ENCODE measurements at places on chromosomes 13 and 19. TPM values are rescaled to one million over a fixed set of nuclear protein-coding genes. Genes with fewer than 3 reads are reported as not detected.

DNA sequence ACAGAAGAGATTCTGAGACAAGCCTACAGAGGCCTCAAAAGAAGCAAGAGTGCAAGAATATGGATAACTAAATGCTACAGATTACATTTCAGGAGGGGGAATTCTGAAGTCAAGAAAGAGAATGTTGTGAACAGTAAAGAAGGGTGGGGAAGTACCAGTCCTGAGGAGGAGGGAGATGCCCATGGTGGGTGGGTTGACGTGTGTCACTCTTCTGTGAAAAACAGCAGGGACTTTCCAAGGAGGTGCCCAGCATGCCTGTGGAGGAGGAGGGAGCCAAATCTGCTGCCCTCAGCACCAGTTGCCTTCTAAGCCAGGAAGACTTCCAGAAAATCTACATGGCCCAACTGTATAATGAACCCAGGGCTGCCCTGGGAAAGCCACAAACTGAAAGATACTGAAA is 87.7 kb downstream of the SGCG start:
- DNase-seq = no peak

DNA sequence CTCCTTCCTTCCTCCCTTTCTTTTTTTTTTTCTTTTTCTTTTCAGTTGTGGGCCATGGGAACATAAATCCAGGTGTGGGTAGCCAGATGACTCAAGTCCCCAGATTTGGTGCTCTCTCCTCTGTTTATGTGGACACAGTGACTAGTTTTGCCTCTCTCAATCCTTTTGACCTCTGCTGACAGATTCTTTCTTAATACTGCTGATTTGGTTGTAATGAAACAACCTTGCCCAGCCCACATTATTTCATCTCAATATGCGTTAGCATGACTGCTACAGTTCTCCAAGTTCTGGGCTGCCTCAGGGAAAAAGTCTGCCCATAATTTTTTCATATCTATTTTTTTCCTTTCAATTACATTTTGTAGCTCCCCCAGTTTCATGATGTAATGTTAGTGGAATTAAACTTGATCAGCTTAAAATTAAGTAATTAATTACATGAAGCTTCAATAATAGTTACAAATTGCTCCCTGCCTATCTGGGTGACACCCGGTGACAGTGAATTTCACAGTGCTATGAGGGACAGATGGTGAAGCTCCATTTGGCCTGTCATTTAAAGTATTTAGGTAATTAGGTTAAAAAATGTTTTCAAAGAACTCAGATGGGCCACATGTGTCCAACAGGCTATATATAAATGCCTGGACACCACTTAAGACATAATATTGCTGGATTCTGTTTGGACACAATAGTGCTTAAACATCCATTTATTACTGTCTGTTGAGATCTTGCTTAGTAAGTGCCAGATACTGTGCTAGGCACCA is 118.8 kb upstream of the FRY start:
- DNase-seq = no peak

DNA sequence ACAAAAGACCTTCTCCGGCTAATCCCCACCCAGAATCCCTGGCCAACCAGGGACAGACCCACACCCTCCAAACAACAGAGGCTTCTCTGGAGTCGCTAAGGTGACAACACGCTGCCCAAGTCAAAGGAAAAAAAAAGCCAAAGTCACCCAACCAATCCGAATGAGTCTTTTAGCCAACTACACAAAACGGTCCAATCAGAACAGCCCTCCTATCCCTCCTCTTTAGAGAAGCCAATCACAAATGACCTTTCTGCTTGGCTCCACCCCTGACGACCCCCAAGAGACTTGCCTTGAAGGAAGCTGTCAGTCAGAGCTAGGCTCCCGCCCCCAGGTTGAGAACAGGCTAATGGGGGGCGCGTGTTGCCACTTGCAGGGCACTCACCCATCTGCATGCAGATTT is 6.6 kb upstream of the FBXW9 start:
- DNase-seq = no peak

DNA sequence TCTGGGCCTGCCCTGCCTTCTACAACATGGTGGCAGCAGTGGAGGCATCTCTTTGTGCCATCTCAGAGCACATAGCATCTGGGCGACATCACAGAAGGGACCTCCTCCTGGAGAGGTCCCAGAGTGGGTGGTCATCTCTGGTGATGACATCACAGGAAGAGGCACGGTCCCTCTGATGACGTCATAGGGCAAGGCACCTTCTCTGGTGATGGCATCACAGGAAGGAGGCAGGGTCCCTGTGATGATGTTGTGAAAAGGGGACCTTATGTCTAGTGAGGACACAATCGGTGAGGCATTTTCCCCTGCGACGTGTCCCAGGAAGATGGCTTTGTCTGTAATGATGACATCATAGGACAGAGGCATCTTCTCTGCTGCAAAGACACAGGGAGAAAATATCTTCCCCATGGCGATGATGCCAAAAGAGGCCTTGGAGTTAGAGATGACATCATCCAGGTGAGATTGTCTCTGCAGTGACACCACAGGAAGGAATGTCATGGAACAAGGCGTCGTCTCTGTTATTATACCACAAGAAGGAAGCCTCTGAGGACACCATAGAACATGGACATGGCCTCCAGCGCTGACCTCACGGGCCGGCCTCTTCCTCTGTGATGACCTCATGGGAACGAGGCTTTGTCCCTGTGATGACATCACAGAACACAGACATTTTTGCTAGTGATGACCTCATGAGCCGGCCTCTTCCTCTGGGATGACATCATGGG is 10.7 kb downstream of the SHISA7 start:
- DNase-seq = no peak

GRCh38 chr13:110685305-110686020 is 20.5 kb downstream of the CARS2 start:
- no peak for DNase-seq

DNA sequence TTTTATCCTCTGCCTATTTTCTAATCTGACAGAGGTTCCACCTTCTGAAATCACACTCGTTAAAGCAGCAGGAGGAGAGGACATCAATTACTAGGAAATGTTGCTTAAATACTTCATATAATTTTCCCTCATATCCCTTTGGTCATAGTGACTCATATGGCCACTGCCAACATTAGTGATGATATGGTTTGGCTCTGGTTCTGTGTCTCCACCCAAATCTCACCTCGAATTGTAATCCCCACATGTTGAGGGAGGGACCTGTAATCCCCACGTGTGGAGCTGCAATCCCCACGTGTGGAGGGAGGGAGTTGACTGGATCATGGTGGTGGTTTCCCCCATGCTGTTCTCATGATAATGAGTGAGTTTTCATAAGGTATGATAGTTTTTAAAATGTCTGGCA is 618.4 kb upstream of the SLITRK5 start:
- DNase-seq = no peak

The ZNF98 gene
- total RNA-seq = 18.9 TPM

The COMP gene
- not detected for total RNA-seq

All from dorsolateral prefrontal cortex (tissue), 122 donors.